Urinary bladder (tissue), 4 donors: ENCODE measurements at places on chromosomes 7 and 10.

GRCh38 chr7:44139311-44140010, 1.7 kb downstream of the MYL7 start:
- DNase-seq = no peak

GRCh38 chr7:30171766-30172447, 37.1 kb downstream of the MTURN start:
- no peak for DNase-seq

DNA sequence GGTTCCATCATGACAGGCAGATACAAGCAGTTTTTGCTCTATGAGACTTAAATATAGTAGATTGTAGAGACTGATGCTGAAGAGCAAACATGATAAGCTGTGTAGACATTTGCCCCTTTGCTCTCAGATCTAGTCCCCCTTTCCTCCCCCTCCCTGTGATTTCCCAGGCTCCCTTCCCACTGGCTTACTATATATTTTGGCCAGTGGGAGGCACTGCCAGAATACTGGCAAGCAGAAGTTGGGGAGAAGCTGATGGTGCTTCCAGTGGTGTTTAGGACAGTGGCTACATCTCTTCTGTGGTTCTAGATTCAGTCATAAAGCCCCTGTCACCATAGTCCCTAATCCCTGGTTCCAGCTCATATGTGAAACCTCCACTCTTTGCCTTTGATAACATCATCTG, 156.1 kb upstream of the STEAP4 start:
- no peak for DNase-seq

GRCh38 chr7:70673778-70674570, 458.0 kb upstream of the GALNT17 start:
- DNase-seq = no peak
